ENCODE measurements at places on chromosomes 7 and 10.

DNA sequence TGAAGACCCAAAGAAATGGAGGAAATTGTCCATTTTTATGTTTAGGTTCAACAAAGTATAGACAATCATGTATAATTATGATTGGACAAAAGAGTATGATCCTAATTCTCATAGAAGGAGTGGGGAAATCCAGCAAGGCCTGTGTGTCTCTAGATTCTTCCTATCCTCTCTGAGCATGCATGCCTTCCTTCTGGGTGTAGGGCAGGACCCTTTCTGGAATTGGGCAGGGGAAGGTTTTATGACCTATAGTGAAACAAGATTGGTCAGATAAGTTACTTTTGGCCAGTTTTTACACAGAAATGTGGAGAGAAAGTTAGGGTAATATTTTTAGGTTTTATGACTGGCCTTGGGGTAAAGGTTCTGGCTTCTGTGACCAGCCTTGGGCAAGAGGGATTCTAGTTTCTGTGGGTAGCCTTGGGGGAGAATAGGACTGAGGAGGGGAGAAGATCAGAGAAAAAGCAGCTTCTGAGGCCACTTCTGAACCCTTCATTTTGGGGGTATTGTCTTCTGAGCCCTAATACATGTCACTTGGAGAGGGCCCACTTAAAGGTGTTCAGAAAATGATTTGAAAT lies 289.4 kb downstream of the EXOC4 start:
- no peak for DNase-seq

GRCh38 chr7:141551094-141551781 lies at the start of gene AGK:
AGK (plus strand) TSS chr7:141551410; CDS start chr7:141555467, 4,057 bp downstream.
- peak; percentile 81 for DNase-seq

- no peak for DNase-seq
Measured at GRCh38 chr7:3304131-3304530, 3.1 kb downstream of the SDK1 start.

DNA sequence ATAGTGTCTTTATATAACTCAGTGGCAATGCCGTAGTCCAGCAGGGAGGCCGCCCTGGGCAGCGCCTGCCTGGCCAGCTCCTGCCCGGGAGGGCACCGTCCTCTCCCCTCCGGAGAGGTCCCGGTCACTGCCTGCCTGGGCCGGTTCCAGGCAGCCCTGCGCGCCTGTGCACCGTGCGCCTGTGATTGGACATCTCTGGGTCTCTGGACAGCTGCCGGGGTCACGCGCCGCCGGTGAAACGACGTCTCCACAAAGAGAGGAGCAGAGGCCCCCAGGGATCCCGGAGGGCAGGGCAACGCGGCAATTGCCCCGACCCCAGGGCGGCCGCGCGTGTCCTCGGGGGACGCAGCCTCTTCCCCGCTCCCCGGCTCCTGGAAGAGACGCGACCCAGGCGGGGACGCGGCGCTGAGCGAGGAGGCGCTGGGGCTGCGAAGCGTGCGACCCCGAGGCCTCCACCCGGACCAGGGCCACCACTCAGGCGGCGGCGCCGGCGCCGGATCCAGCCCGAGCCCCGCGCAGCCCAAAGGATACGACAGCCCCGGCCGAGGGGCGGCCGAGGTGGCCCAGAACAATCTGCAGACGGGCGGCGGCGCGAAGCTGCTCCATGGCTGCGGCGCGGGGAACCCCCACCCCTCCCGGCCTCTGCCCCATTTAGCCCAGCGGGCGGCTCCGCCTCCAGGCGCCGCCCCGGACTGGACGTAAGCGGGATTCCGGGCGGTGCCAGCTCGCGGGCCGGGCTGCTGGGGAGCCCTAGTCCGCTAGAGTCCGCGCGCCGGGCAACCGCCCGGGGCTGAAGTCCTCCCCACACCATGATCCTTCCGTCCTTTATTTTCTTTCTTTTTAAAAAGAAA lies at the start of gene PHYH:
Gene PHYH (minus strand): TSS at position 628 of the 851 bp plus-strand sequence. CDS start 22 bp downstream, at position 606.
- peak; percentile 81 for DNase-seq
